ENCODE measurements at places on chromosomes 1 and 21.

DNA sequence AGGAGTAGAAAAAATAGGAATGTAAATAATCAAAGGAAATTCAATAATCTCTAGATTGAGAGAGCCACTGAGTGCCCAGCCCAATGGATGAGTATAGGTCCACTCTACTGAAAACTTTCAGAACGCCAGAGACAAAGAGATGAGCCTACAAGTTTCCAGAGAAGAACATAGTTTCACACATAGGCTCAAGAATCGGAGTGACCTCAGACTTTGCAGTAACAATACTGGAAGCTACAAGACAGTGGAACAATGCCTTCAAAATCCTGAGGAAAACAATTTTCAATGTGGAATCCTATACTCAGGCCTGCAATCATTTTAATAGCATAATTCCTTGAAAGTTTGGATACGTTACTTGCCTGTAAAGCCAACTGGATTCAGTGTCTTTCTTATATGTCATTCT is 11.0 kb downstream of the GJA4 start:
- no peak for DNase-seq

GRCh38 chr1:6144647-6145395 is 35.3 kb downstream of the CHD5 start:
- no peak for DNase-seq

DNA sequence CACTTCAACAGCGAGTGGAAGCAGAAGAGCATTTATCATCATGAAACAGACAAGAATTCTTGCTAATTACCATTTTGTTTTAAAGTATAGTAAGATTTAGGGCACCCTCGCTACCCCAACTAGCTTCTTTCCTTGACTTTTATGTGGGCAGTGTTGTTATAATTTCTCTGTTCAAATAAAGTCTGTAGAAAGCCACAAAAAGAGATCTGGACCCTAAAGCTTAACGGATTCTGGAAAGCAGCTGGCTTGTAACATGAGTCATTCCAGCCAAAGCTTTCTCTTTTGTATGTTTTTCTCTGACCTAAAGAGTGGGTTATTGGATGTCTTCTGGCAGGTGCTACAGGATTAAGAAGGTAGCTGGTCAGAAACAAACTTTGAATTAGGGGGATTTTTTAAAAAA is 37.4 kb downstream of the RUNX1 start:
- no peak for DNase-seq

DNA sequence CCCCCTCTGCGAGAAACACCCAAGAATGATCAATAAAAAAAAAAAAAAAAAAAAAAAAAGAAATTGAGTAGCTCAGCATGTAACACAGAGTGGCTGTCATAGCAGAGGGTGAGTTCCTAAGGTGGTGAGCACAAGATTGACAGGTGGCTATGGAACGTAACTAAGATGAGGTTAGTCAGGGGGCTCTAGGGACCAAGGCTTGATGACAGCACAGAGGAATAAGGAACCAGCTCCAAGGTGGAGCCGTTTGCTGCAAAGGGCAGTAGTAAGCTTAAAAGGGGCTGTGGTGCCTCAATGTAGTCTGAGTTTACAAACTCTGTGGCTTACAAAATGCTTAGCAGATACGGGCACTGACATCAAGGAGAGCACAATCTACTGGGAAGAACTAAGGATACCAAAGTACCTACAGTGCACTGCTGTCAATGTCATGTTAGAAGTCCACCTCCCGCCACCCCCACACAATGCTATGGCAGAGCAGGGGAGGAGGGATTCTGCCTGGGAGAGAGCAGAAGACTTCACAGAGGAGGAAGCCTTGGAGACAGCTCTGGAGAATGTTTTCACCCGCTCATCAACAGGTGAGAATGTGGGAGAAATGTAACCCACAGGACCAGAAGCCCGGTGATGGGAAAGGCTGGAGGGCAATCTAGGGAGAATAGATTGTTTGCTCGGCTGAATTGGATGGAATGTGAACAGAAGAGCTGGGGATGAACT is 13.1 kb downstream of the IQGAP3 start:
- no peak for DNase-seq

- no peak for DNase-seq
Measured at GRCh38 chr1:151606857-151607256, 5.0 kb upstream of the SNX27 start.
